DMS53 (cell line): ENCODE measurements at places on chromosomes 4 and X.

GRCh38 chr4:34854451-34854850 is 1389.9 kb downstream of the ARAP2 start:
- no peak for DNase-seq

GRCh38 chr4:83885256-83886182 is 349.6 kb downstream of the GPAT3 start:
- no peak for DNase-seq

GRCh38 chr4:40583850-40584439 is 45.7 kb downstream of the RBM47 start:
- no peak for DNase-seq

GRCh38 chr4:174281182-174281737 is 2.2 kb downstream of the FBXO8 start:
- no peak for DNase-seq

GRCh38 chr4:126954537-126955291 is 678.0 kb upstream of the INTU start:
- DNase-seq, result no peak

GRCh38 chrX:147914591-147914990 is 2.9 kb downstream of the FMR1 start:
- no peak for DNase-seq

GRCh38 chr4:184268584-184269160 is 51.0 kb upstream of the ENPP6 start:
- peak; percentile 20 for DNase-seq

- no peak for DNase-seq
These were observed 3.6 kb upstream of the PDE5A start for GRCh38 chr4:119632216-119632615.

DNA sequence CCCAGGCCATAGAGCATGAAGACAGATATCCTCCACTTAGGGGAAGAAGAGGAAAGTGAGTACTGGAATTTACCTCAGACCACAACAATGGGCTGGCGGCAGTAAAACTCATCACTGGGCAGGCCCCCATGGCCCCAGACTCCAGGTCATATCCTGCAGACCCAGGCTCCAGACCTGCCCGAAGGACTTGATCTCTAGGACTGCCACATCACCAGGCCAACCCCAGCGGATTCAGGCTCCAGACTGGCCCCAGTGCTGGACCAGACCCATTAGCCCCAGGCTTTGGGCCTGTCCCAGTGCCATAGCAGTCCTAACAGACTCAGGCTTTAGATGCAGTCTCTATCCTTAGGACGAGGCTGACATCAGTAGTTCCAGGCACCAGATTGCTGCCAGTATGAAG is 190.6 kb downstream of the DLG3 start:
- no peak for DNase-seq

- no peak for DNase-seq
These were observed 970.8 kb upstream of the TENM3 start for GRCh38 chr4:181272422-181272821.

DNA sequence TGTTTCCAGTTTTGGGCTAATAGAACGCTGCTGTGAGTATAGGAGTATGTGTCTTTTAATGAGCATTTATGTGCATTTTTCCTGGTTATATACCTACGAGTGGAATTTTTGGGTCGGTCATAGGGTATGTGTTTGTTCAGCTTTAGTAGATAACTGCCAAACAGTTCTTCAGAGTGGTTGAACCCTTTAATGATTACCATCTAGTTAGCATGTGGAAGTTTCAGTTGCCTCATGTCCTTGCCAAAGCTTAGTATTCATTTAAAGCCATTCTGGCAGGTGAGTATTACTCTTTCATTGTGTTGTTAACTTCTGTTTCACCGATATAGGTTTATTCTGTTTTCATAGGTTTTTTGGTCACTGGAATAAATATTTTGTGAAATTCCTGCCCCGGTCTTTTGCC is 229.1 kb downstream of the ARHGAP10 start:
- DNase-seq, result no peak

- no peak for DNase-seq
These were observed 76.0 kb downstream of the SPIN4 start for GRCh38 chrX:63275127-63275526.

- no peak for DNase-seq
These were observed 259.4 kb upstream of the DIAPH2 start for GRCh38 chrX:96425200-96425599.

DNA sequence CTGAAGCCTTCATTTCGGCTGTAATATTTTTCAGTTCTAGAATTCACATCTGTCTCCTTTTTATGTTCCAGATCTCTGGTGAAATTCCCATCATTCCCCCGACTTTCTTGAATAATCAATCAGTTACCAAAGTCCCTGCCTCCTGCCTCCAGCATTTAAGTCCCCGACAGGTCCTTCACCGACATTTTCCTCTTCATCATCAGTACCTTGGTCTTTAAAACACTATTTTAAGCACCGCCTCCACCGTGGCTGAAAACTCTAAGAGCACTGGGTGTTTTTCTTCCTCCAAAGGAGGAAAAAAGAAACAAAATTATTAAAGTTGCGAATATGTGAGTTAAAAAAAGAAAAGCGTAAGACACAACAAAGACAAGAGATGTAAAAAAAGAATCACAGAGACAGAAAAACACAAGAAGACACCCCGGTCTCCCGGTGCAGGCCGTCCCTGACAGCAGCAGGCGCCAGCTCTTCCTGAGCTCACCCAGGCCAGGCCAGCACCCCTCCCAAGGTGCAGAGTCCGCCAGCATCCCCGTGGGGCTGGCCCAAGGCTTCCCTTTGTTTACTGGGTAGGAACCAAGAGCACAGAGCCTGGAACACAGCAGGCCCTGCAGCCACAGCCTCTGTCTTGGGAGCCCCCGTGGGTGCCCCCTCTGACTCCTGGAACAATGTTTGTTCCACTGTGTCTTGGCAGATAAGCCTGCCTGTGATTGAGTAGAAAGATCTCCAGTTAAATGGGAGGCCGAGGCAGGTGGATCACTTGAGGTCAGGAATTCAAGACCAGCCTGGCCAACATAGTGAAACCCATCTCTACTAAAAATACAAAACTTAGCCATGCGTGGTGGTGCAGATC is 49.3 kb upstream of the CPLX1 start:
- no peak for DNase-seq

- DNase-seq, result peak; percentile 22
These were observed 2.7 kb upstream of the NKX6-1 start for GRCh38 chr4:84501721-84502267.

DNA sequence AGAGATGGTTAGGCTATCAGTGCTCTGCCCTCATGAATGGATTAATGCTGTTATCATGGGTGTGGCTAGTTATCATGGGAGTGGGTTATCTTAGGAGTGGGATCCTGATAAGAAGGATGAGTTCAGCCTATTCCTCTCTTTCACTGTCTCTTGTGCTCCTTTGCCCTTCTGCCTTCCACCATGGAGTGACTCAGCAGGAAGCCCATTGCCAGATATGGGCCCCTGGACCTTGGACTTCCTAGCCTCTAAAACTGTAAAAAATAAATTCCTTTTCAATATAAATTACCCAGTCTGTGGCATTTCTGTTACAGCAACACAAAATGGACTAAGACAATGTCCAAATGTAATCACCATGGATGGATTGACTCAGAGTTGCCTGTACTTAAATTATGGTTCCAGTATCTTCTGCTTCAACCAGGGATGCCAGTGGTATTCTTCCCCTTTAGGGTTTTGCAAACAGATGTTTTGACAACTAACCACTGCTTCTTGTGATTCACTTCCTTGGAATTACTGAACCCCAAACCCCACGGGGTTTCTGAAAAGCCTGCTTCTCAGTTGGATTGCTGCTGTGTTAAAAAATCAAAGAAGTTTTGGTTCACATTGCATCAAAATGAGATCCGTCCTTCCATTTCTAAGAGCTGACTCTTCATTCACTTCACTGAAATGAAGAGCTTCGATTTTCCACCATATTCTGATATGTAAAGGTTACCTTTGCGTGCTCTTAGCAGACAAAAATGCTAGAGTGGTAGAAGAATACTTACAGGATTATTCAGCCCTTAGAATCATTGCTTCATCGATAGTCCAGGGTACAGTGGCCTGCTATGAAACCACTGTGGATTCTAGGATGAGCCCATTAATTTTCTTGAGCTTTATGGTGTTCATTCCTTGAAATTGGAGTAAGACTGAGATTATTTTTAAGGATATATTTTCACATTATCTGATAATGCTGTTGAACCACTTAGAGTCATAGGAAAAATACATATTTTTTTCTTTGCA is 107.7 kb downstream of the FRMPD4 start:
- peak; percentile 15 for DNase-seq

- DNase-seq, result no peak
These were observed 641.1 kb downstream of the MID1IP1 start for GRCh38 chrX:39442332-39442731.

- no peak for DNase-seq
These were observed 549.5 kb upstream of the SMIM31 start for GRCh38 chr4:164204434-164204833.

DNA sequence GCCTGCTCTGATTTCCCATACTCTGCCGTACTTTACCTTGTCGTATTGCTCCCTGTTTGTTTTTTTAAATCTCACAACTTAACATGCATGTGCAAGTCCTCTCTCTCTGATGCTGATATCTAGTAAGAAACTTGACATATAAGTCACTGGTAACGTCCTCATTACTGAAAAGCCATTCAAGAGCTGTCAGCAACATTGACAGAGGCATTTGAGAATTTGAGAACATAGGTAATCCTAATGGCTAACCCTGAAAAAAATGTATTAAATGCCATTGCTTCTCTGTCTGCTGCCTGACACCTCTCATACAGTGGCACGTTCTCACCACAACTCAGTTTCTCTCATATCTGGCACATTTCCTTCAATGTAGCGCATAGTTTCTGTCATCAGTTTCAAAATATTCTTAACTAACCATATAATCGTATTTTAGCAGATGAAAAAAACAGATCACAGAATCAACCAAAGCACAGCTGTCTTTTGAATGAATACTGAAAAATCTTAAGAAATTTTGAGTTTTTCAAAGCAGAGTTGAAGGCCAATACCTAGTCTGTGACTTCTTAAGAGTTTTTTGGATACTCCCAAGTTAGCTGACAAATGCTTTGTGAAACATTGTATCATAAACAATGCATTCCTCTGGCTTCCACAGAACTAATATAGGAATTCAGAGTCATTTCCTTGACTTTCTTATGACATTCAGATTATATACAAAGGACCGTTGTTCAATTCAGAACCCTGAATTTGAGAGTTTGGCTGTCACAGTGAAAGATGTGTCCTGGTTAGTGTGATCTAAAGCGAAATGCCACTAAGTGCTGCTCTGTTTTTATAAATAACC is 996.4 kb downstream of the C4orf33 start:
- no peak for DNase-seq

DNA sequence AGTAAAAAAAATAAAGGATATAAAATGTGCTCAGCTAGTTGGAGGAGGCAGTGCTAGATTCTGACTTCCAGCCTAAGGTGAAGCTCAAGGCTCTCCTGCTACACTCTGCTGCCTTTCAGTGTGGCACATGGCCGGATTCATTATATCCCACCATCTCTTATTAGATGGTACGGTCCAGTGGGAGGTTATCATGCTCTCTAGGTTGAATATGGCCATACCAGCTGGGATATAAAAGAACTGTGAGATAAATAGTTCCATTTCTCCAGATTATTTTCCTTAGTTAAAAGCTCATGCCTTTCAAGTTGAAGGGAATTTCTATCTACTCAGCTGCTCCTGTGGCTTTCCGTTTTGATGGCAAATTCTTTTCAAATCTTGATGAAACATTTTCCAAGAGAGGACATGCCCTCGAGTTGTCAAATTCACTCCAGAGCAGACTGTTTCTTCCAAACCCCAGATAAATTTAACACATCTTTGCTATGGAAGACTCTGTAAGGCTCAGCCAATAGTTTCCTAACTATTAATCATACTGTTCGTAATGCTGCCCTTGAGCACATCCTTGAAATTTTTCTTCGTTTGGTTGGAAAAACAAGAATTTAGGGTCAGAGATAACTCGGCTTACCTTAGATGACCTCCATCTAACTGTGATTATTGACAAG is 2.2 kb upstream of the MGARP start:
- DNase-seq, result no peak

DNA sequence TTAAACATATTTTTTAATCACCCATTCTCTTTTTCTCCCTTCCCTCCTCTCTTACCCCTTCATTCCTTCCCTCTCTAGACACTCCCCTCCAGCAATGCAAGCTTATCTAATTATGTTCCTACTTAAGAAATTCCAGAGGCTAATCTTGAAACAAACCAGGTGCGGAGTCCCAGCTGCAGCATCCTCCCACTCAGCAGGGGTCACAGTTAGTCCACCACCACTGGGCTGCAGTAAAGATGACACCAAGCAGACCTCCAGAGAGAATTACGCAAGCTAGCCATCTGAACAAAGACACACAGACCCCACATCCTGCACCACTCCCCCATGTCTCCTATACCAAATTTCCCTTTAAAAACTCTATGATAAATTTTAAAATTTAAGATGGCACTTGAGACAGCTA is 13.9 kb upstream of the SEC24B start:
- no peak for DNase-seq

DNA sequence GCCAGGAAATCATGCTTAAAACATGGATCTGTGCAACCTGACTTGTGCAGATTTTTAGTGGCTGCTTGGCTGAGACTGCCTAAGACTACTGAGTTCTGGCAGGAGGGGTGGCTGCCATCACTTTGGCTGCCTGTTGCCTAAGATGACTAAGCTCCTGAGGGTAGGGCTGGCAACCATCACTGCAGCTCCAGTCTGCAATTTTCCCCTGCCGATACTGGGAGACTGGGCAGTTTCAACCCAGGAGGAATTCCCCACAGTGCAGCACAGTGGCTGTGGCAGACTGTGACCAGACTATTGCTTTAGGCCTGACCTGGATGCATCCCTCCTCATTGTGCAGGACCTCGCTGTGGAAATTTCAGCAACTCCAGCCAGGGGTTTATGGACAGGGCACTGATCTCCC is 544.9 kb downstream of the ANKRD50 start:
- DNase-seq, result no peak

- DNase-seq, result no peak
These were observed 185.6 kb upstream of the GALNT7 start for GRCh38 chr4:172983014-172983413.

DNA sequence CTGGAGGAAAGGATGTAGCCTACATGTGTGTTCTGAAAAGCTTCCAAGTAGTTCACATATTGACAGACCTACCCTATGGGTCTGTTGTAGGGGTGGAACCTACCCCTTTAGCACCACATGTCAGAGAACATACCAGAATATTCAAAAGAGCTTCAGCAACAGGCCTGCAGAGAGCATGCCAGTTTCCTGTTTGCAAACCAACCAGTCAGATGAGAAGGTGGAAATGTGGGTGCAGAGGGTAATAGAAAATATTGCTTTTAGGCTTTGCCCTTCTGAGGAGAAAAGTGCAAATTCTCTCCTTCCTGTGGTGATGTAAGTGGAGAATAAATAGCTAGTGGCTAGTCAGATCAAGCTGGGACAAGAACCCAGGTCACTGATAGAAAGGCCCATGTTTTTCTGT is 16.4 kb downstream of the INTS6L start:
- no peak for DNase-seq
